ENCODE measurements at places on chromosomes 5 and 9. TPM values are rescaled to one million over a fixed set of nuclear protein-coding genes. Genes with fewer than 3 reads are reported as not detected.

The FOXD4L3 gene
- 0.29 TPM for total RNA-seq

The NR2F1-AS1 gene
- not detected for total RNA-seq

The TMEM174 gene
- not detected for total RNA-seq

The HBEGF gene
- 39.1 TPM for total RNA-seq

The GRM6 gene
- total RNA-seq, result not detected

The SLCO6A1 gene
- total RNA-seq, result not detected

The LRSAM1 gene
- total RNA-seq, result 18.5 TPM

The KIF2A gene
- 176 TPM for total RNA-seq

Data from T-helper 1 cell treated with Interleukin-12 subunit alpha and Interleukin-12 subunit beta and Interleukin-4 antibody, amounts not matched to agents 30 ng/mL and 1 ng/mL, for 36 hours (primary cell).